ENCODE measurements at places on chromosomes 13 and 19.

GRCh38 chr13:112240076-112240475 is 136.1 kb upstream of the SPACA7 start:
- DNase-seq = no peak

DNA sequence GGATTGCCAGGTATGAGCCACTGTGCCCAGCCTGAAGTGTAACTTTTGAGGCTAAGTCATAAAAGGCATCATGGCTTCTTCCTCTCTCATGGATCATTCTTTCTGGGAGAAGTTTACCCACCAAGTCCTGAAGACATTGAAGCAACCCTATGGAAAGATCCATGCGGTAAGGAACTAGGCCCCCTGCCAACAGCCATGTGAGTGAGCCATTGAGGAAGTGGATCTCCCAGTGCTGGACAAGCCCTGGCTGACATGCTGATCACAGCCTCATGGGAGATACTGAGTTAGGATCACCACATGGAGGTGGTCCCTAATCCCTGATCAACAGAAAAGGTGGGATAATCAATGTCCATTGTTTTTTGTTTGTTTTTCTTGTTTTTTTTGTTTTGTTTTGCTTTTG is 3.3 kb upstream of the NUDT19 start:
- no peak for DNase-seq

DNA sequence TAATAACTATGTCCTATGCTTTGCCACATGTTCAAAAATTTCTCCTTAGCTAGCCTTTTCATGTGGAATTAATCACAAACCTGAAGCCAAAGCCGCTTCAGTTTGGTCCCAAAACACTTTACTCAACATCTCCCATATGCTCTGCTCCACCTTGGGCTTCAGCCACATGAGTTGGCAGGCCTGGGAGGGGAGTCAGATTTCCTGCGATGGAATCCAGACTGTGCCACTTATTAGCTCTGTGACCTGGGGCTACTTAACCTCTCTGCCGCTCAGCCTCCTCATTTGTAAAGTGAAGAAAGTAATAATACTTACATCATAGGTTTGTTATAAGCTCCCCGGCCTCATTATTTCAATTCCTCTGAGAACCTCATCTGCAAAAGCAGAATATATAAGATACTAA is 272.0 kb downstream of the LMO7 start:
- no peak for DNase-seq

DNA sequence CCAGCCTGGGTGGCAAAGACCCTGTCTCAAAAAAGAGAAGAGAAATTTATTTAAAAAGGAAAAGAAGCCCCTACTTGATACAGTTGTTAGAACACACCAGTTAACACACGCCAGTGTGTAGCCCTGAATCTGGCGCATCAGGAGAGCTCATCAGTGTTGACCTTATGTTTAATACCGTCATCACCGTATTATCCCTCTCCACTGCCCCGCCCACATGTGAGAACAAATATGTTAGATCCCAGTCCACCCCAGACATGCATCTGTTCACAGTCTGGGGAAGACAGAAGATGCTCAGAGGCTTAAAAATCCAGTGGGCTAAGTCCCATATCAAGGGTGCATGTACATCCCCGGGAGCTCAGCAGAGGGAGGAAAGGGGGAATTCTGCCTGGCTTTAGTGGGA is 155.2 kb downstream of the DPF1 start:
- no peak for DNase-seq

All from effector CD8-positive, alpha-beta T cell (primary cell).